ENCODE measurements at places on chromosomes 6 and 20.

DNA sequence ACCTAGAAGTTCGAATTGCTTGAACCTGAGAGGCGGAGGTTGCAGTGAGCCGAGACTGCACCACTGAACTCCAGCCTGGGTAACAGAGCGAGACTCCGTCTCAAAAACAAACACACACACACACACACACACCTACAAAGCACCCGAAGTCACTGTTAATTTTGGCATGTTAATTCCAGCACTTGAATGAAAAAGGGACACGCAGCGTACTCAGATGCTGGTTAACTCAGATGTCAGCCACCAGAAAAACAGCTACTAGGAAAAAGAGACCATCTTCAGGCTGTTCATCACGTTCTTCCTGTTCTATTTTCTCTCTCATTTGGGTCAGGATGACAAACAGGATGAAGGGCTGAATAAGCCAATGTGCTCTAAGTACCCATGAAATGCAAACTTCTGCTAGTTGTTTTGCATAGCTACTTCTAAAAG lies 46.9 kb downstream of the BLOC1S5 start:
- DNase-seq, result no peak

- DNase-seq, result no peak
These were observed 95.3 kb upstream of the RSPO3 start for GRCh38 chr6:127023001-127023778.

DNA sequence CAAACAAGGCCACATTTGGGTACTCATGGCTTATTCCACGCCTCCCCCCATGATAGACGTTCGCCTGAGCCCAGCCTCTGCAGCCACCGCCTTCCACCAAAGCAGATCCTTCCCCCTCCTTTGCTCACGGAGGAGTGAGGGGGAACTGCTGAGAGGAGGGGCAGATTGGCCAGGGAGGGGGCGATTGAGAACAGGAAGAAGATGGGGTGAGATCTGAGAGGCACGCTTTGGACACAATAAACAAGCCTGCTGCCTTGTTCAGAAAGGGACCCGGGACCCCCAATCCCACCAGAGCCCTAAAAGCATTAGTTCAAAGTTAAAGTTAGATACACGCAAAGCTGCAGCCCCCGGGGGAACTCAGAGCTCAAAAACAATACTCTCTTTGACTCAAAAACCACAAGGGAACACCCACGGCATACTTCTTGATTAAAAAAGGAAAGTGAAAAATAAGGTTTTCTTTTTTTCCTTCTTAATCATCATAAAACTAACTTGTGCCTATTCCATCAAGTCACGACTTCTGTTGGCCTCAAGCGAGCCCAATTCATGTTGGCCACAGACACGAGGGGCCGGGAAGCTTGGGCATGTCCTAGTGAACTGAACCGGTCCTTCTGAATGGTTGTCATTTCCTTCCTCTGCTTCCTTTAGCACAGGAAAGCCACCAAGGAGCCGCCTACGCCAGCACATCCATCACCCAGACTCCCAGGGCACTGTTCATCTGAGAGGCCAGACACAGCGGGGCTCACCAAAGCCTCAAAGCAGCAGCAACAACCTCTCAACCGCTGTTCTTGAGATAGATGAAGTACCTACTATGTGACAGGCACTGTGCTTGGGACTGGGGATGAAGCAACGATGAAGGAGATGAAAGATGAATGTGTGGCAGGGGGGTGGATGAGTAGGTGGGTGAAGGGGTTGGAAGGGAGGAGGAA lies 44.7 kb downstream of the NFATC2 start:
- DNase-seq, result peak; percentile 42

GRCh38 chr6:137224799-137225198 lies 5.6 kb upstream of the IFNGR1 start:
- DNase-seq, result no peak

- no peak for DNase-seq
These were observed 89.4 kb downstream of the GRM4 start for GRCh38 chr6:34056305-34057108.

DNA sequence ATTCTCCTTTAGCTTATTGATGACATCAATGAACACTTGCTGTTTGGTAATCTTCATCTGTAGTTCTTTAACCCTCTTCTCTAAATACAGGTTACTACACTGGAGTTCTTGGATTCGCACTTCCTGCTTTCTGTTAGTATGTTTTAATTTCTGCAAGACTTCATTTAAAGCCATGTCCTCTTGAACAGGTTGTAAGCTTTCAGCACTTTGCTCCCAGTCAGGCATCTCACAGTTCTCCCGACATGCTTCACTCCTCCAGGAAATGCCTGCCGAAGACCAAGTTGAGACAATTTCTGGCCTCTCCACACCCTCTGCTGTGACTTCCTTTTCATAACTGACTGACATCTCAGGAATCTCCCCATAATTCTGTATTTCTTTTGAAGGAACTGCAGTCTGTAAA lies 15.8 kb downstream of the CAGE1 start:
- DNase-seq, result no peak

DNA sequence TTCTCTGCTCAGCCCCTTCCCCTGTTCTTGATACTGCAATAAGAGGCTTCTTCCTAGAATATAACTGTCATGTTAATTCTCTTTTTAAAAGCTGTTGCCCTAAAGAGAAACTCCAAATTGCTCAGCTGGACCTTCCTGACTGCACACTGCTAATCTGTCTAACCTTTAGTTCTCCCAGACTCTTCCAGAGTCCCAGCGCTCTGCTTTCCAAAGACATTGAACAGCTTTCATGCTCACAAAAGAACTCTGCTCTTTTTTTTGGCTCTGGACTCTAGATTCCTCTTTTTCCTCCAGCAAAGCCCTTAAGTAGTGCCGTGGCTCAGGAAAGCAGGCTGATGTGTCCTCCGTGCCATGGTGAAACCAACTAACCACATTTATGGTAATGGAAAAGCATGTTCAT lies 356.6 kb upstream of the RSPO3 start:
- no peak for DNase-seq

DNA sequence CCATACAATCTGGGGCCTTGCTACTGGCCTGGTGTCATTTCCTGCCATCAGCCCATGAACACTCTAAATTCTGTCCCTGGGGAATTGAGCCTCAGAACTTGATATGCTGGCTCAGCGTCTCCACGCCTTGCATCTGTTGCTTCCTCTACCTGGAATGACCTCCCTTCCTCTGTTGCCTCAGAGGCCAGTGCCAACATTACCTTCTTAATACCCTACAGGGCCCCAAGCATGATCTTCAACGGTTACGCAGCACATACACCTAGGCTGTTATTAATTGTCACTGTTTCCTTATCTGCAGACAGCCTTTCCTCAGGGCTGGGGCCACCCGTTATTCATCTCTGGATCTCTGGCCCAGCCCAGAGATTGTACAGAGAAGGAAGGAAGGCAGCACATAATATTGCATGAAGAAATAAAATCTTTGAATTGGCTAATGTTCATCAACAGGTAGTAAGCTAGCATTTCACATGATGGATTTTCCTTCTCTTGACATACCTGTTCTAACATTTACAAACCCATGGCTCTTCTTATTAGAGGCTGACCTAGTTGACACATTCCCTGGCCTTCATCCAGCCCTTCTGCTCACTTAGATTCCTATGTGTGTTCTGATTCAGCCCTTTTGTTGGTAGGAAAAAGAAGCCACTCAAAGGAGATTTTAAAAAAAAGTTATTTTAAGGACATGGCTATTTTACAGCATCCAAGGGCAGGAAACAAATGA lies 8.4 kb upstream of the RNF182 start:
- no peak for DNase-seq

GRCh38 chr6:48826901-48827701 lies 636.0 kb downstream of the MMUT start:
- DNase-seq, result no peak

DNA sequence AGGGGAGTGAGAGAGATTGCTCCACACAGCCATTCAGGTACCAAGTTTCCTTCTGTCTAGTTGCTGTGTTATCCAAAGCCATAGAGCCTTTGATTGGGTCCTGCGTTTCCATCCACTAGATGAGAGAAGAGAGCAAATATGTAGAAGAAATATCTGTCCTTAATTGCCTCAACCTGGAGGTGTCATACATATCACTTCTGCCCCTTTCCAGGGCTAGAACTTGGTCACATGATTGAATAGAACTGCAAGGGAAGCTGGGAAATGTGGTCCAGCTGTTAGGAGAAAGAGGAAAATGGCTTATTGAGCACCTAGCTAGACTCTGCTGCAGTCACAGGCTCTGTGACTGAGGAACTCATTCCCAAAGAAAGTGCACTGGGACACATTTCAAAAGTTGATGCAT lies 115.6 kb upstream of the JAG1 start:
- no peak for DNase-seq

- DNase-seq, result no peak
These were observed 18.9 kb upstream of the ROS1 start for GRCh38 chr6:117444600-117444999.

GRCh38 chr20:48769069-48769983 lies 58.5 kb downstream of the PREX1 start:
- DNase-seq, result peak; percentile 75

GRCh38 chr20:61739086-61739831 lies 326.4 kb downstream of the TAF4 start:
- DNase-seq, result no peak

- no peak for DNase-seq
These were observed 307.4 kb upstream of the CNR1 start for GRCh38 chr6:88473589-88473988.

DNA sequence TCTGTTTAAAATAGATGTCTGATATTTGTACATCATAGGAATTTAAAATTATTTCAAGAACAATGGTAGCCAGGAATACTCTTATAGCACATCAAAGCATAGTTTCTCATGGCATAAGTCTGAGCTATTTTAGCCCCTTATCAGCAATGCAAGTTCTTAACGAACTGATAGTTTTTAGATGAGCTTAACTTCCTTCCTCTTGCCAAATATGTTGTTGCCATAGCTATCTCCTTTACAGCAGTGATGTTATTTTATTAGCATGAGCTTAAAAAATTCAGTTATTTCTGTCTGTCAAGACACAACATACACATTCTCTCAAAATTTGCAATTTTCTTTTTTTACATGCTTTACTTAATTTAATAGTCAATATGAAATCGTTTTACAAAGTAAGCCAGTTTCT lies 867.2 kb downstream of the PHF3 start:
- DNase-seq, result no peak

DNA sequence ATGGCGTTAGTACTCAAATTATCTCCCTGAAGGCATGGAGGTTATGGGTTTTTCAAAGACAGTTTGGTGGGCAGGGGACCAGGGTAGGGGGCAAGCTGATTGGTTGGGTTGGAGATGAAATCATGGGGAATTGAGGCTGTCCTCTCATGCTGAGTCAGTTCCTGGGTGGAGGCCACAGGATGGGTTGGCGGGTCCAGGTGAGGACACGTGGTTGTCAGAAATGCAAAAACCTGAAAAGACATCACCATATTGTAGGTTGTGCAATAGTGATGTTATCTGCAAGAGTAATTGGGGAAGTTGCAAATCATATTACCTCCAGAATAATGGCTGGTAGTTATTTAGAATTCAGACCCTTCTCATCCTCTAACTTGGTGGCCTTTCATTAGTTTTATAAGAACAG lies 30.1 kb downstream of the GPX6 start:
- DNase-seq, result no peak

GRCh38 chr6:395432-396125 lies 4.0 kb downstream of the IRF4 start:
- DNase-seq, result no peak

- DNase-seq, result no peak
These were observed 887 bp upstream of the NSFL1C start for GRCh38 chr20:1467355-1468116.

Data from T-helper 1 cell (primary cell).